ENCODE measurements at places on chromosomes 11 and 22.
A peak's percentile ranks its signal among the peaks of the same experiment; 100 is the strongest.

DNA sequence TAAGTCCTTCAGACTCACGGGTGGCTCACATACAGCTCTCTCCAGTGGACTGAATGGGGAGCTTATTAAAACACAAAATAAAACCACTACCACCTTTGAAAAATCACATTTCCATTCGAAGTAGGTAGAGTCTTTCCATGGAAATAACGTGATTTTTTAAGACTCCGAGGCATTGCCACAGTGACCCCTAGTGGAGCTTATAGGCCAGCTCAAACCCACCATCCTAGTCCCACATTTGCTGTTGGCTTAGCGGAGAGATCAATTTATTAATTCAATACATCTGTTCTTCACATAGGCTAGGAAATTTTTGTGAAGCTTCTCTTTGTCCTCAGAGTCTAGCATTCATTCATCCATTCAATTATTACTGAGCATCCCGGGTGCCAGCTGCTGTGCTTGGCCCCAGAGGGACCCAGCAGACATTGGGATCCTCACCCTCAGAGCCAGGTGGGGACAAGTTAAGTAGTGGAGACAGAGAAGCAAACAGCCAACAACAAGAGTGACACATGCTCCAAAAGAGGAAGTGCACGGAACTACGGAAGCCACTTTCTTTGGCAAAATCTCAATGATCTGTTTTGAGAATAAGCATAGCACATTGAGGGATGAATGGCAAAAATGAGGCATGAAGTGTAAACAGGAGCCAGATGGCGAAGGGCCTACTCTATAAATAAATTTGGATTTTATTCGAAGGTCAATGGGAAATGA, 10.2 kb upstream of the P4HA3 start:
- peak; percentile 73 for DNase-seq

GRCh38 chr11:64250415-64251015, 815 bp upstream of the PLCB3 start:
- no peak for DNase-seq

GRCh38 chr22:48376428-48376827, 1451.2 kb downstream of the BRD1 start:
- no peak for DNase-seq

GRCh38 chr11:26062660-26063059, 269.3 kb upstream of the ANO3 start:
- DNase-seq = no peak

GRCh38 chr11:12212821-12213185, 102.4 kb downstream of the MICAL2 start:
- DNase-seq = no peak

DNA sequence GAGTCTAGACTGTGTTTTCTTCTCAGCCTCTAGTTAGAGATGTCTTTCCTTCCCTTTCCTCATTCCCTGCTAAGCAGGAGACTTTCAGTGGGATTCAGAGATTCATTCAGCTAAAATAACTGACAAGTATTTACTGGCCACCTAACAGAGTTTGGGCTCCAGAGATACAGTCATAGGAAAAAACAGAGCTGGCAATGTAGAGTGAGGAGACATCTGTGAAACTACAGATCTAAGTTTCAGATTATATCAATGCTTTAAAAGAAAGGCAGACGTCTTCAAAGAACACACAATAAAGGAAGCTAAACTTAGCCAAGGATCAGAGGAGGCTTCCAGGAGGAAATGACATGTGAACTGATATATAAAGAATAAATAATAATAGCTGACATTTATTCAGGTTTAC, 355.6 kb upstream of the DDI1 start:
- DNase-seq = no peak

DNA sequence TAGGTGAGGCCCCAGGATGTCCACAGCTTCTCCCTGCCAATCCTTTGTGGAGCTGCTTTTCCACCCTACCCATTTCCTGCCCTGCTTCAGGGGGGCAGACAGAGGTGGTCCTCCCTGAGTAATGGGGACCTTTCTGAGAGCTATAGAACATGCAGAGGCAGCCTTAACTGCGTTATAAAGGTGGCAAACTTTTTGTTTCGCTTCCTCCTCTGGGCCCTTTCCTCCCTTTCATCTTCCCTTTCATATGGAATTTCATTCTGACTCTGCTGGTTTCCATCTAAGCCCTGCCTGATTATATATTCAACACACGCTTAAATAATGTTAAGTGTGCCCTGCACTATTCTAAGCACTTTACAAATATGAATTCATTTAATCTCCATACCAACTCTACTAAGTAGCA, 169.3 kb upstream of the E2F8 start:
- DNase-seq = no peak

DNA sequence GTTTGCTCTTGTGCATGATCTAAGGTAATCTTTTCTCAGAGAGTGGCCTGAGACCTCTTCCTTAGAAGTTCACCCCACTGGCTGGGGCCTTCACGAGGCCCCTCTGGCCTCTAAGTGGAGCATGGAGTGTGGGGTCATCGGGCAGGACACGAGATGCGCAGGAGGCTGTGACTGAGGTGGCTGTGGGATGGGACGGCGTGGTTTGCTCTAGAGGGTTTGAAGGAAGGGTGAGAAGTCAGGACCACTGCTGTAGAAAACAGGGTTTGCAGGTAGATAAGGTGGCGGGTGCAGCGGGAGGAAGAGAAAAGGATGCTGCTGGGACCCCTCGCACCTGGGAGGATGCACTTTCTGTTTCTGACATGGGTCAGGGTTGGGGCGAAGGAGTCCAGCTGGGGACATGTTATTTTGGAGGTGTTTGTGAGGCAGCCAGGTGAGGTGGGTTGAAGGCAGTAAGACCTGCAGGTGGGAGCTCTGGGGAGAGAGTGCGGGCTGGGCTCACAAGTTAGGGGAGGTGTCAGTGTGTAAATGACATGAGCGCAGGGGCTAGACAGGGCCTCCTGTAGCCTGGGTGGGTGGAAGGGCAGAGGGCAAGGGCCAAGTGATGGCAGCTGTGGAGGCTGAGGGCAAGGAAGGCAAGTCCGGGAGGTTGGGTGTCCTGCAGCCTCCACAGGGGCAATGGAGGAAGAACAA, 62.5 kb downstream of the KCNQ1 start:
- no peak for DNase-seq

- DNase-seq = no peak
Measured at GRCh38 chr11:116642902-116643301, 129.9 kb downstream of the BUD13 start.

GRCh38 chr11:83566950-83567349, 280.8 kb upstream of the CCDC90B start:
- DNase-seq = no peak

DNA sequence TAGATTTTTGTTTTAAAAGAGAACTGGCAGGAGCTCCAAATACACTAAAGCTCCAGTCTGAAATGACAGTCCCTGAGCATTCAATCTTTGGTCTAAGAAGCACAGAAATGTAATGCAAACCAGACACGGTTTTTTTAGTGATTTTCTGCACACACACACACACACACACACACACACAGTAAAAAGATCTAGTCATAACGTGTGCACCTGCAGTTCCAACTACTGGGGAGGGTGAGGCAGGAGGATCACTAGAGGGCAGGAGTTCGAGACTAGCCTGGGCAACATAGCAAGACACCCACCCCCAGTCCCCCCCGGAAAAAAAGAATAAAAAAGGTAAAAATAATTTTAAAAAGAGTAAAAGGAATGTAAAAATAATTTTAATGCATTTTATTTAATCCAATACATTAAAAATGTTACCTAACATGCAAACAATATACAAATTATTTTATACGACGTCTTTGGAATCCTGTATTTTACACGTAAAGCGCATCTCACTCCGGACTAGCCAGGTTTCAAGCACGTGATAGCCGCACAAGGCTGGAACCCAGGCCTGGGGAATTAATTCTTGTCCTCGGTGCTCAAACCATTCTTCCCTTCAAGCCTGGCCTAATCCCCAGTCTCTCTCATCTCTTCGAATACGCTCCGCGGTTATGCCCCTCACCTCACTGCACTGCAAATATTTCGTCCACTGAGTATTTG, 762 bp upstream of the TBC1D22A start:
- DNase-seq = no peak

DNA sequence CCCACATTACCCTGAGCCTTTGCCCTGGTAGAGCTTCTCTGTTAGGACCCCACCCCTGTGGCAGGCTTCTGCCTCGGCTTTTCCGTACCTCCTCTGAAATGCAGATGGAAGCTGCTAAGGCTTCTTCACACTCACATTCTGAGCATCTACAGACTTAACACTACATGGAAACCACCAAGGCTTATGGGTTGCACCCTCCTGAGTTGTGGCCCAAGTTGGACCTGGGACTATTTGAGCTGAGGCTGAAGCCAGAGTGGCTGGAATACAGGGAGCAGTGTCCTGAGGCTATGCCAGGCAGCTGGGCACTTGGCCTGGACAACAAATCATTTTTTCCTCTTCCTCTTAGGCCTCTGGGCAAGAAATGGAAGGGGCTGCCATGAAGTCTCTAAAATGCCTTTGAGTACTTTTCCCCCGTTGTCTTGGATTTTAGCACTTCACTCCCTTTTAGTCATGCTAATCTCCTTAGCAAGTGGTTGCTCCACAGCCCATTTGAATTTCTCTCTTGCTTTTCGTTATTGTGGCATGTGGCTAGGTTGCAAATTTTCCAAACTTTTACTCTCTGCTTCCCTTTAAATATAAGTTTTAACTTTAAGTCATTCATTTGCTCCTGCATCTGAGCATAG, 114.8 kb upstream of the FIBIN start:
- DNase-seq = no peak

DNA sequence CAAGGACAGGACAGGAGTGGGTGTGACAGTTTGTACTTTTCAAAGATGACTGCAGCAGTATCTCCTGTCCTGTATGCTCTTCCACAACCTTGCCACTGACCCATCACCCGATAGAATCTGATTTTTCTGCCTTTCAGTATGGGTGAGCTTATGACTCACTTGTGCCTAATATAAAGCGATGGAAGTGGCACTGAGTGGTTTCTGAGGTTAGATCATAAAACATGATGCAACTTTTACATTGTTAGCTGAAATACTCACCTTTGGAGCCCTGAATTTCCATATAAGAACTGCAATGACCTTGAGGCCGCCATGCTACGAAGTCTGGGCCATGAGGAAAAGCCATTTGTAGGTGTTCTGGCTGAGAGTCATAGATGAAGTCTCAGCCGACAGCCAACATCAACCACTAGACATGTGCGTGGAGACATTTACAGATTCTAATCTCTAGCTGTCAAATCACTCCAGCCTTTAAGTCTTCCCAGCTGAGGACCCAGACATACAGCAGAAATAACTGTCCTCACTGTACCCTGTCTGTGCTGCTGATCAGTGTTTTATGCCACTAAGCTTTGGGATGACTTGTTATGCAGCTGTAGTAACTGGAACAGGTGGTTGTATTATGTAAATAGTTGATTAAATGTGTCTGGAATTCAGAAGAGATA, 105.9 kb upstream of the ARHGAP20 start:
- DNase-seq = peak; percentile 47

DNA sequence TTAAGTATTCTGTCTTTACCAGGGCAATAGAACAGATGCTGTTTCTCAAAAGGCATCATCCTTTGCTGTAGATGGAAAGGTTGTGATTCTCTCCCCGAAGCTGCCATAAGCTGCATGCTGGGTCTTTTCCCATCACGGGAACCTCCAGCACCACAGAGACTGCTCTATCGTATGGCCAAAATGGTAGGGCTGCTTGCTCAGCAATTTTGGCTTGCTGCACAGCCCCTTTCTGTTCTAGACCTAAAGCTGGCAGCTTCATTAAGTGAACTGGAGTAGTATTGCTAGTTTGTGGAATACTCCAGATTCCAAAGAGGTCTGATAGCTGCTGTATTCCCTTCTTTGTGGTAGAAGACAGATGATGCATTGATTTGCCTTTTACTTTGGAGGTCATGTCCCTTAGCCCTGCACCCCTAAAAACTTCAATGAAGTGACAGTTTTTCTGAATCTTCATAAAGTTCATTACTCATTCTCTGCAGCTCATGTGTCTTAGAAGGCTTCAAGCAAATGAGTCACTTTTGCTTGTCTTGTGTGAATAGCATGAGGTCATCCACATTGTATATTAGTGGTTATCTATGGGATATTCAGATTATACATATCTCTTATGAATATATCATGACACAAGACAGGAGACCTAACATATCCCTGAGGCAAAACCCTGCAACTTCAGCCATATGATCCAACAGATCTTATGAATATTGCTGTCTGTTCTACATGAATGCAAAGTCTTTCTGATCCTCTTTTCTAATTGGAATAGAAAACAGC, 245.3 kb downstream of the FAM76B start:
- no peak for DNase-seq

DNA sequence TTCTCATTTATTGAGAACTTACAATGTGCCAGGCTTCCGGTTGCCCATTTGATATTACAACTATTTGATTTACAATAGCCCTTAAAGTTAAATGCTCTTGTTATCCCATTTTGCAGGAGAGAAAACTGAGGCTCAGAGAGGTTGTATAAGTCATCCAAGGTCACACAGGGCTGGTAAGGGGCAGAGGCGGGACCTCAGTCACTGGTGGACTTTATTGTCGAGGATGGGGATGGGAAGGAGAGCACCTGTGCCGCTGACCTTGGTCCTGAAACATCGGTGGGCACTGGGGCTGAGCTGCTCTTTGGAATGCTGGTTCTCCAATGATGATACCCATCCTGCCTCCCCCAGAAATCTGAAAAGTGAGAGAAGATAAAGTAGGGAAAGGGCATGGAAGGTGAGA, 265.4 kb downstream of the MIAT start:
- no peak for DNase-seq

GRCh38 chr22:50306753-50307749, at the start of gene PLXNB2:
Gene PLXNB2, minus strand, starts transcription at chr22:50307646. Its CDS starts 17,062 bp downstream, at chr22:50290584.
- DNase-seq = peak; percentile 63

GRCh38 chr11:102522312-102523188, 8.0 kb downstream of the MMP7 start:
- DNase-seq = peak; percentile 4

GRCh38 chr11:59510941-59511589, at the start of gene OR4D9:
Gene OR4D9, plus strand, starts transcription at chr11:59511539. Its CDS starts 3,374 bp downstream, at chr11:59514913.
- DNase-seq = peak; percentile 80

GRCh38 chr11:71465054-71465453, 12.1 kb downstream of the NADSYN1 start:
- no peak for DNase-seq

DNA sequence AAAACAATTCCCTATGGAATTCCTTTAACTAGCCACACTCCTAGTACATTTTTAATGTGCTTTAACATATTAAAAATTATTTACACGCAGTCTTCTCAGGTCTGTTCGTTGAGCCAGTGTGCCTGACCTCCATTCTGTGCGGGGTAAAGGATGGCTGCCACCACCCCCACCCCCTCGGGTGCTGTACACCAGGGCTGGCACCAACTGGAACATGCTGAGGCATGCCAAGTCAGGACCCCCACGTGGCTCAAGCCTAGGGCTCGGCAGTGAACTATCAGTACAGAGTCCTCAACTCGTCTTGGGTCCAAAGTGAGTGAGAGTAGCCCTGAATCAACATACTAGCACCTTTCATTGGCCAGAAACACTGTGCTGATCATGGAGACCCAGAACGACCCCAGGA, 32.5 kb upstream of the PHF21B start:
- no peak for DNase-seq
